ENCODE measurements at places on chromosomes 4 and X. TPM values are rescaled to one million over a fixed set of nuclear protein-coding genes. Genes with fewer than 3 reads are reported as not detected.
A peak's percentile ranks its signal among the peaks of the same experiment; 100 is the strongest.

IQCM gene
- total RNA-seq, result not detected

- no peak for DNase-seq
These were observed 538.3 kb upstream of the GALNT7 start for GRCh38 chr4:172630280-172630679.

FAT4 gene
- total RNA-seq, result 0.03 TPM

GRCh38 chr4:118225511-118225910, 127.3 kb downstream of the PRSS12 start:
- DNase-seq, result no peak

NPY5R gene
- not detected for total RNA-seq

GRCh38 chr4:137000432-137000831, 531.9 kb downstream of the PCDH18 start:
- no peak for DNase-seq

GRCh38 chr4:106266201-106266600, 49.8 kb downstream of the TBCK start:
- DNase-seq, result peak; percentile 7

SLC9B1 gene
- total RNA-seq, result 2.2 TPM

ASB12 gene
- not detected for total RNA-seq

SULT1B1 gene
- total RNA-seq, result not detected

GRCh38 chr4:2858451-2859217, 15.0 kb downstream of the ADD1 start:
- DNase-seq, result no peak

DNA sequence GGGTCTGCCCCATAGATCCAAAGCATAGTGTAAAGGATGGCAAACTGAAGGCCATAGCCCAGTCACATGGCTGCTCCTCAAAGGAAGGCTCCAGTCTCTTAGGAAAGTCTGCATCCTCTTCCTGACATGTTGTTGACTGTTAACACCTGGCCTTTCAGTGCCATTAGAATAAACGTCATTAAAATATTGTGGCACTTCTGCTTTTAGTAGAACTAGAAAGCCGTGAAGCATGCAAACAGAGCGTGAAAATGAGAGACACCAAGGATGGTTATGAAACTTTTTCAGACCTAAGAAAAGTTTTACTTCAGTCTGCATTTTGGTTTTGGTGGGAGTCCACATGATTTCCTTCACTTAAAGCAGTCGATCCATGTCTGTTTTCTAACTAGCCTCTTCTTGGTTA, 41.1 kb upstream of the AFF2 start:
- peak; percentile 45 for DNase-seq

- peak; percentile 93 for DNase-seq
These were observed 73.3 kb downstream of the MANBA start for GRCh38 chr4:102687373-102687981.

GRCh38 chrX:53283567-53283966, 2.2 kb upstream of the IQSEC2 start:
- no peak for DNase-seq

BCOR gene
- total RNA-seq, result 16.4 TPM

DNA sequence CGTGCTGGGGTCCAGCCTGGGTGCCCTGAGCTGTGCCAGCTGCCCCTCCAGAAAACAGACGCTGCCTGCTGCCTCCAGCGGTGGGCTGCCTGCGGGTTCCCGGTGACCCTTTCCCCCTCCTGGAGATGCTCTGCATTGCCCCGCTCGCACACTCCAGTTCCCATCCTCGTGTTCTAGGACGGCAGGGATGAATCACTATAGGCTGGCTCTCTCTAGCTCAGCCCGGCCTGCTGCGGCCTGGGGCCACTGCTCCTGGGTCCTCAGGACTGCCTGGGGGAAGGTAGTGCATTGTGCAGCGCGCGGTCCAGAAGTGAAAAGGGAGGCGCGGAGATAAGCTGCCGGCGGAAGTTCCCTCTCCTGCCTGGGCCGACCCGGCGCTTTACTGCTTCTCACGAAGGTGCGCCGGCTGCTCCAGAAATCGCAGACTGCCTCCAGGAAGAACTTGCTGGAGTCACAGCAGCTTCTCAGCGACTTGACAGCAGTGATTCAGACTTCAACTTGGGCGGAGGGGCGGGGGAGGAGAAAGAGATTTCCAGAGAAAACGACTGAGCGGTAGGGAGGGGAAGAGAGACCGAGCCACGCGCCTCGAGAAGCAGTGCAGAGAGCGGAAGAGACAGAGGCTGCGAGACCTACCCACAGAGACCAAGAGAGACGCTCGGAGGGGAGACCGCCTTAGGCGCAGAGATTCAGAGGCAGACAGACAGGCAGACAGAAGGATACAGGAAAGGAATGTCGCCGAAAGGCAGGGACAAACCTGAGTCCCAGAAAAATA, 6.7 kb upstream of the MSX1 start:
- DNase-seq, result no peak

FRMD7 gene
- not detected for total RNA-seq

DNA sequence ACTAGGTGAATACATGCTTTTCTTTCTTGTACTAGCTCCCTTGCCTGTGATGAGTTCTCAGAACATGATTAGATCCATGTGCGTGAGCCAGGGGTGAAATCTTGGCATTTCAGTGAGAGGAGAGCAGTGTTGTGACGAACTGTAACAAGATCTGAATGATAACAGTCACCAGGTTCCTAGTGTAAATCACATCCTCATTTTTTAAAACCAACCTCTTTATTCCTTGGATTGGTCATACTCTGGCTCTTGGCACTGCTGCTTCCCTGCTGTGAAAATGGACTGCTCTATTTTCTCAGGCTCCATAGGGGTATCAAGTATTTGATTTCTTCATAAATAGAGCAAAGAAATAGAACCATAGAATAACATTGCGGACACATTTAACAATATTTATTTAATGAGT, 206.3 kb downstream of the SLC4A4 start:
- DNase-seq, result no peak

DNA sequence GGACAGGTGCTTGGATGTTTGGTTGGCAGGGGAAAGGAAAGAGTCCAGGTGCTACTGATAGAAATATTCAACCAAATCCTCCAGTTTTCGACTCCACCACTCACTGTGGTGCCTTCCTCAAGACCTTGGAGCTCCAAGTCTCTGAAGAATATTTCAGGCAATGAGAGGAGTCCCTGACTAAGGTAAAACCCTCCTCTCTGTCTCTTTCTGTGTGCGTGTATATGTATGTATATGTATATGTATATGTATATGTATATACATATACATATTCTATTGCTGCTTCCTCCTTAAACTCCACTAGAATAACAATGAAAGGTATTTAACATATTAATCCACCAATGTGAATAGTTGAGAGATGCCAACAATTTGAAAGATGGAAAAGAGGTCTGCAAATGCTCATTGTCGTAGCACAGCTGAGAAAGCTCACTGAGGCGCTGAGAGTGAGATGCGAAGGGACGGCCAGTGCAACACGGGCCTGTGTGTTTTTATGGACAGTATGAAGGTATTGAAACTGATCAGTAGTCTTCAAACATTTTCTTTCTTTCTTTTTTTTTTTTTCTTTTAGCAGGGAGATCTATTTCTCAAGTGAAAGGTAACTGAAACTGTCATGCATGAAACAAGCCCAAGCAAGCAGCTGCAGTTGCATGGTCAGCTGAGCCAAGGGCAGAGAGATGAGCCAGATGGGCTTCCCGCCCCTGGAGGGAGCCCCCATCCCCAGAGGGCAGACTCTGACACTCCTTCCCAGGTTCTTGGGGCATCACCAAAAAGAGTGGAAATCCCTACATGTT, 41.1 kb upstream of the HS3ST1 start:
- peak; percentile 38 for DNase-seq

SMR3B gene
- total RNA-seq, result not detected

- DNase-seq, result no peak
These were observed 15.0 kb upstream of the XAGE2 start for GRCh38 chrX:52353838-52354237.

GRCh38 chrX:48613502-48614160, 16.3 kb downstream of the WDR13 start:
- no peak for DNase-seq

DNA sequence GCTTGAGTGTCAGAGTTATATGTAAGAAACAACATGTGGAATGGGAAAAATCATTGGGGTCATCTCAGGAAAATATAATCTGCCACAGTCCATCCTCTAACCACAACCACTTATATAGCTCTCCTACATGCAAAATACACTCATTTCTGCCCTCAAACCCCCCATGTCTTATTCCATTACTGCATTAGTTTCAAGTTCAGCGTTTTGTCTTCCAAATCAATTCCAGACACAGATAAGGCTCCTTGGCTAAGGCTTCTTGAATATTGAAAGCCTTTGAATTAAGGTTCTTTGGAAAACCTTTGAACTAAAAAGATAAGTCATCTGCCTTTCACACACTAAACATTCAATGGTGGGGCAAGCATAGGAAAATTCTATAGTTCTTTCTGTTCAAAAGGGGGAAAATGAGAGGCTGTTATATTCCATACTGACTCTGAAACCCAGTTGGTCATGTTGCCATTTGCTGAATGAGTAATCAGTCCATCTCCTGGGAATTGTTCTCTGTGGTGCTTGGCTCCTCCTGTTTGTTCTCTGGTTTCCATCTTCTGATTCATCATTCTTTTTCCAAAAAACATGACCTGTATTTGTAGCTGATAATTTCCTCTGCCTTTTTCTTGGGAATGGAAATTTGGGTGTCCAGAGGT, 218.7 kb downstream of the BMPR1B start:
- no peak for DNase-seq

DNA sequence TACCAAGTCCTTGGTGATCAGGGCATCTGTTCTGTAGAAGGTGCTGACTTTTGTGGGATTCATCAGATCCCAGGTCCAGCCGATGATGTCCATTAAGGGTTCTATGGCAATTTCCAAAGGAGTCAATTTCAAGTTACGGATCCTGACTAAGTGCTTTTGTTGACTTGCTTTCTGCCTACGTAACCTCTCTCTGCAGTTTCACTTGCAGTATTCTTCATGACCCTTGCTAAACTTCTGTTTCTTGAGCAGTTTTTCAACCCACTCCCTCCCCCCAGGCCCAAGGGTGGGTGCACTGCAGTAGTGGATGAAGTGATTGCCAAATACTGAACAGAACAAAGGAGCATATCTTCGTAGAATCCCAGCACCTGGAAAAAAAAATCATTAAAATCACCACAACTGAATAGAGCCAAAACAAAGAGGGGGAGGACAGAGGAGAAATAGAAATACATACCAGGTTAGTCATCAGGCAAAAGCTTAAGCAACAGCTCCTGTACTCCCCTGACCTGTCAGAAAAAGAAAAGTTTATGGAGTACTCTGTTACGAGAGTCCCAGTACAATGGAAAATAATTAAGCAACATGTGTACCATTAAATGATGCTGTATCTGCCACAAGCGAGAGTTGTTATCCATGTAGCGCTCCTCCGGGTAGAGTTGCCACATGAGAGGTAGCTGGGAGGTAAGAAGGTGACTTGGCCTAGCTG, 5.8 kb downstream of the CMC4 start:
- DNase-seq, result no peak

Measured in GM12878 (cell line).